ENCODE measurements at places on chromosomes 7 and 10.

DNA sequence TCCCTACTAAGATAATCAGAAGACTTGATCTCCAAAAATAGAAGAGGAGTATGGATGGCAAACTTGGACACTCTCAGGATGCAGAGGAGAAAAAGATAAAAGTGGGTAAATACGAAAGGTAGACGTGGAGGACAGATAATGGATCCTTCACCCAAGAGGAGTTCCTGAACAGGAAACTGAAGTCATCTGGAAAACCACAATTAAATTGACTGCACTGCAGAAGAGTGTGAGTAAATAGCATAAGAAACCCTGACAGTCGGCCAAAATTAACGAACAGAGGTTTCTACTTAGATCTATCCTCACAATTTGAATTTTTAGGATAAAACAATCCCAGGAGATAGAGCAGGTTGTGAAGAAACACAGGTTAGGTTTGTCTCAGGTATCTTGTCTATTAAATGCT, 70.5 kb downstream of the SDK1 start:
- H3K4me1 ChIP-seq: no peaks in the 10 kb centered on the region
- H3K27me3 ChIP-seq: no peaks in the 10 kb centered on the region
- H3K27ac ChIP-seq: no peak overlapping the region
- no peak overlapping the region for H3K4me3 ChIP-seq
- no peaks in the 10 kb centered on the region for H3K36me3 ChIP-seq
- DNase-seq: no peak

DNA sequence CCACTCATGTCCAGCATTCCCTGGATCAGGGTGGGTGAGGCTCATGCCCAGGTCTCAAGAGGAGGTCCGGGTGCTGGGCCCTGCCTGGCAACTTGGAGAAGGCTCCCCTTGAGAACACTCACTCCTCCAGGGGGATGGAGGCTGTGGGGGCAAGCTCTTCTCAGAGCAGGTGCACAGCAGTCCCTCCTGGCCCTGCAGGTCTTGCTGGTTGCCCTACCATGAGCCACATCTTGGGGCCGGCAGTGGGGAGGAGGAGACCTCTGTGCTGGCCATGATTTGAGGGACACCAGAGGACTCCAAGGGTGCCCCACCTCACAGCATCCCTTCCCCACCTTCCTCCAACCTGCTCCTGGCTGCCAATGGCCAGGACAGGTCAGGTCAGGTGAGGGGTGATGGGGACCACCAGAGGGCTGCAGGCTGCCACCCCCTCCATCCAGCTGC, 87.4 kb upstream of the RET start:
- no peaks in the 10 kb centered on the region for H3K27me3 ChIP-seq
- no peak overlapping the region for H3K4me3 ChIP-seq
- H3K36me3 ChIP-seq: no peaks in the 10 kb centered on the region
- H3K4me1 ChIP-seq: peaks cover 2% of the 10 kb centered on the region

DNA sequence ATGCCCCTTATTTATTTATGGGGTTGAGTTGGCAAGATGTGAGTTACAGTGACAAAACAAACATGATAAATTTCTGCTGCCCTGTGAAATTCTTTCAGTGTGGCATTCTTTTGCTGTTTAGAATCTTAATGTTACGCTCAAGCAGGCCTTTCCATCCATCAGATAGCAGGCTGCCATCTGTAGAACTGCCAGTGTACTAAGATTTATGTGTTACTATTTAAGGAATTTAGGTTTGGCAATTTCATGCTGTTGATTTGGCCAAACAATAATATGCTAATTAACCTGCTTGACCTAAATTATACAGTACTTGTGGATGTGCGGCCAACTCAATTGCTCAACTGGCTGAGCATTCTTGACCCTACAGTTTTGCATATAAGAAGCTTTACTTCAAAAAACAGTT, 477.7 kb upstream of the TPK1 start:
- H3K4me1 ChIP-seq: no peaks in the 10 kb centered on the region
- no peak overlapping the region for H3K27ac ChIP-seq
- DNase-seq: no peak
- H3K27me3 ChIP-seq: no peaks in the 10 kb centered on the region
- H3K4me3 ChIP-seq: no peak overlapping the region

DNA sequence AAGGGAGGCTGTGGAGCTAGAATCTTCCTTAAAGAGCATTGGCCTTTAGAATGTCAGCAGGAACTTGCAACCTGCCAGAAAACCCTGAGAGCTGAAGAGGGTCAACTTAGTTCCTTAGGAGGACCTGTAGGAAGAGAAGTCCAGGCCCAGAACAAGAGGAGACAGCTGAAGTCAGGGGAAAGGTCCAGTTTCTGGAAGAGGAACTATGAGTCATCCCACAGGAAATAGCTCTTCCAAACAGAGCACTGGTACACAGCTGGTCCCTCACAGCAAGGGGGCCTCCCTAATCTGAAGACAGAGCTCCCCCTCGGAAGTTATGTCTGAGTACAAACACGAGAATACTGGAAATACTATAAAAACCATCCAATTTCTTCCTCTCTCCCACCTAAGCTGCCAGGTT, 98.9 kb downstream of the HERPUD2 start:
- H3K27me3 ChIP-seq: no peaks in the 10 kb centered on the region
- H3K4me1 ChIP-seq: no peaks in the 10 kb centered on the region
- H3K36me3 ChIP-seq: no peaks in the 10 kb centered on the region
- H3K4me3 ChIP-seq: no peak overlapping the region
- no peak for DNase-seq

- no peak for DNase-seq
- H3K27ac ChIP-seq: no peak overlapping the region
- H3K4me3 ChIP-seq: no peak overlapping the region
- no peaks in the 10 kb centered on the region for H3K27me3 ChIP-seq
- H3K36me3 ChIP-seq: no peaks in the 10 kb centered on the region
Measured at GRCh38 chr10:101859530-101859929, 15.9 kb upstream of the KCNIP2 start.

GRCh38 chr7:158275711-158276413, 311.8 kb downstream of the PTPRN2 start:
- DNase-seq: no peak
- H3K27me3 ChIP-seq: no peaks in the 10 kb centered on the region
- H3K27ac ChIP-seq: no peak overlapping the region
- no peaks in the 10 kb centered on the region for H3K4me1 ChIP-seq
- H3K4me3 ChIP-seq: no peak overlapping the region
